ENCODE measurements at places on chromosomes 7 and 10. TPM values are rescaled to one million over a fixed set of nuclear protein-coding genes. Genes with fewer than 3 reads are reported as not detected.

Gene GPR37
- not detected for polyA plus RNA-seq

Gene UTF1
- polyA plus RNA-seq = 0.27 TPM

Gene AFAP1L2
- polyA plus RNA-seq = 3.3 TPM

Gene EGR2
- polyA plus RNA-seq = 3.1 TPM

Measured in naive B cell (primary cell).